ENCODE measurements at places on chromosomes 2 and 18.

GRCh38 chr2:50547521-50547920, 484.4 kb downstream of the NRXN1 start:
- DNase-seq: no peak

DNA sequence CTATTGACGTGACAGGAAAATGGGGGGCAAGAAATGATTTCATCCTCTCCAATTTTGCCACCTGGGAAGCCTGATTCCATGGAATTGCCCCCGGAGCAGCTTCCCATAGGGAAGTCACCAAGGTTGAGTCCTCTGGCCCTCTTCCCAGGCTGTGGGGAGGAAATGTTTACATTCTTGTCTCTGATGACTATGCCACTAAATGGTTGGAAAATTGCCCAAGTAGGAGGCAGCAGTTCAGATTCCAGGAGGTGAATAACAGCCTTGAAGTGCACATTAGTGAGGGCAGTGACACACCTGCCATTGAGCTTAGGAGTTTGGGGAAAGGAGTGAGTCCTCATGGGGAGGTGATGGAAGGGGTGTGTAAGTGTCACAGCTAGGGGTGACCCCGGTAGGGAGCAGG, 449.2 kb upstream of the DCC start:
- no peak for DNase-seq

GRCh38 chr2:10765461-10765860, 44.0 kb downstream of the ATP6V1C2 start:
- DNase-seq: no peak

DNA sequence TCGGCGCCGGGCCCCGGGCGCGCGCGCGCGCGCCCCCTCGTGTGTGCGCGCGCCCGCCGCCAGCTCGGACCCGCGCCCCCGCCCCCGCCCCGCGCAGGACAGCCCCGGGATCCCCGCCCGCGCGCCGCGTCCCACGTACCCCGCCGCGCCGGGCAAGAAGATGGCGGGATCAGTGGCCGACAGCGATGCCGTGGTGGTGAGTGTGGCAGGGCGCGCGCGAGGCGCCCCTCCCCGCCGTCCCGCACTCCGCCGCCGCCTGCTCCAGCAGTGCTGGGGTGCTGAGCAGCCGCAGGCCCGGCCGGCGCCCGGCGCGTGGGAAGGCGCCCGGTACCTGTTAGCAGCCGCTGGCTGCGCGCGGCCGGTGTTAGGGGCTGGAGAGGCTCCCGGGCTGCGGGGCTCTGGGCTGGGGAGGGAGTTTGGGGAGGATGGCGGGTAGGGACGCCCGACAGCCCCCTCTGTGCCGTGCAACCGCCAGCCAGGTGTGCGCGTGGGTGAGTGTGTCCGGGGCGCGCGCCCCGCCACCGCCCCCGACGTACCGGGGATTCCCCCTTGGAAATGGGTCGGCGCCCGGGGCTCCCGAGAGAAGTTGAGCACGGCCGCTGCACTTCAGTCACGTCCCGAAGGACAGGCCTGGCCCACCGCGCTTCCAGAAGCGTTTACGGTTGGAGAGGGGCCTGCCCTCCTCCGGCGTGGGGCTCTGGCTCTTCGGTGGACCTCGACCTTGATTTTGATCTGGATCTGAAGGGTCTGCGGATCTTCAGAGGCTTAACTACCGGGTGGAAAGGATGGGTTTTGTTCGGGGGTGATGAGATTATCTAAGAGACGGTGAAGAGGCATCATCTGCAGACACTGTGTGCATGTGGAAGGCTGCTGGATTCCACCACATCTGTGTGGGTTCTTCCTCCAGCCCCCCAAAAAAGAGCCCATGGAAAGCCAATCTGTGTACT, 697 bp downstream of the LGALSL start:
- peak; percentile 68 for DNase-seq

DNA sequence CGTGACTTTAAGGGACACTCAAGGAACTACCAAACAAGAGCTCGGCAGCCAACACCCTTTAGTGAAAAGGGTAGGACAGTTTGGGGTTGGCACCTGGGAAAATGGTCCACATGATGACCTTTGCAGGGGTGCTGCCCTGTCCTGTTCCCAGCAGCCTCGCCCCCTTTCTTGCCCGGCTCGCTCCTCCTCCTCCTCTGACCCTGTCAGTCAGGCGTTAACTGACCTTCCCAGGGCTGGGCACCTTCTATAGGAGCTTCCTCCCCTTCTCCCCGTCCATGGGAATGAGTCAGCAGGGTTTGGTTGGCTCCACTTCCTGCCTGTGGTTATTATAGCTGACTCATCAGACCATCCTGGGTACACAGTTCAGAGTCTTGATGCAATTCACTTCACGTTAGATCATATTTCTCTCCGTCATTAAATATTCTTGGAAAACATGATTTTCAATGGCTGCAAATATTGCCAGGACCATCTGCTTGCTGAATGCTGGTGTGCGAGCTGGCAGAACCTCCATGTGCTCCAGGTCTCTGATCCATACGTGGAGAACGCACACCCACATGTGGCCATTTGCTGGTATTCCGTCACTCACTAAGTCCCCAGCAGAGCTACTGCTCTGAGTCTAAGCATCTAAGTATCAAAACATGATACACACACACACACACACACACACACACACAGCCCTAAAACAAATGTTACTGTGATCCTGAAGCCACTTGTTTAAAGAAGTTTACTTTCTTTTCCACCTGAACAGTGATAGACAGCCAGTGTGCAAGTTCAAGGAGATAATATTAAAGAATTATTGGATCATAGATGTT, 185.0 kb downstream of the ANAPC1 start:
- DNase-seq: peak; percentile 30

- DNase-seq: no peak
Observed at GRCh38 chr2:109335631-109336176, 206.7 kb downstream of the SH3RF3 start.

- DNase-seq: no peak
Observed at GRCh38 chr2:149692961-149693396, 105.4 kb upstream of the MMADHC start.

DNA sequence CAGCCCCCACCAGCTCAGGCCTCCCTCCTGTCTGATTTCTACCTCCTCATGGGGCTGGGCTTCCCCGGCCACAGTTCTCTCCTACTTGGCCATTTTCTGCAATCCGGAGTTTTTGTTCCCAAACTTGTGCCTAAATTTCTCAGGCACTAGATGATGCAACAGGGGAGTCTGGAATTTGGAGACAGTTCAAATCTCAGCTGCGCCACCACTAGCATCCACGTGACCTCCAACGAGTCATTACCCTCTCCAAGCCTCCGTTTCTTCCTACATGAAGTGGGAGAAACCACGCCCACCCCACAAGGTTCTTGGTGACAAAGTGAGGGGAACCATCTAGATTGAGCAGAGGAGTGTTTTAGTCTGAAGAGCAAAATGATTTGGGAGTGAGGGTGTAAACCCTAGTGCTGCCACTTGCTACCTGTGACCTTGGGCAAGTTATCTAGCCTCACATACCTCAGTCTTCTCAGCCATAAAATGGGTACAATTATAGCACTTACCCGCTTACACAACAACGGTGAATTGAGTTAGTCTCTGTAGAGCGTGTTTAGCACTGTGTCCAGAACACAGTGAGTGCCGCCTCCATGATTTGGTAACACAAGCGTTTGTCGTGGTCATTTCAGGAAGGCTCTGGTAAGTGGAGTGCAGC, 61.4 kb upstream of the ASAP2 start:
- DNase-seq: no peak

Data from activated T-cell treated with anti-CD3 and anti-CD28 coated beads, Interleukin-2, amount 50 U/mL, for 1 hour (primary cell).